ENCODE measurements at places on chromosomes 11 and 22.
A peak's percentile ranks its signal among the peaks of the same experiment; 100 is the strongest.

GRCh38 chr11:36452236-36452940, 57.7 kb downstream of the TRAF6 start:
- H3K4me1 ChIP-seq: peaks cover 18% of the 10 kb centered on the region
- H3K27ac ChIP-seq: no peak overlapping the region
- H3K4me3 ChIP-seq: no peak overlapping the region
- no peak for DNase-seq

- no peaks in the 10 kb centered on the region for H3K27me3 ChIP-seq
- no peak for DNase-seq
- H3K4me1 ChIP-seq: no peaks in the 10 kb centered on the region
- peaks cover 36% of the 10 kb centered on the region for H3K36me3 ChIP-seq
- no peak overlapping the region for H3K27ac ChIP-seq
Observed at GRCh38 chr11:65651339-65651588, 11.5 kb downstream of the RELA start.

GRCh38 chr22:36196254-36197064, 5.2 kb downstream of the APOL4 start:
- H3K4me1 ChIP-seq: peaks cover 6% of the 10 kb centered on the region
- DNase-seq: peak; percentile 12
- no peak overlapping the region for H3K4me3 ChIP-seq
- no peaks in the 10 kb centered on the region for H3K36me3 ChIP-seq
- H3K27me3 ChIP-seq: no peaks in the 10 kb centered on the region

GRCh38 chr11:127340438-127340837, 339.9 kb upstream of the KIRREL3 start:
- no peak overlapping the region for H3K27ac ChIP-seq
- H3K4me3 ChIP-seq: no peak overlapping the region
- DNase-seq: no peak
- no peaks in the 10 kb centered on the region for H3K4me1 ChIP-seq

- DNase-seq: no peak
- H3K27me3 ChIP-seq: no peaks in the 10 kb centered on the region
- no peaks in the 10 kb centered on the region for H3K36me3 ChIP-seq
- no peaks in the 10 kb centered on the region for H3K4me1 ChIP-seq
- H3K27ac ChIP-seq: no peak overlapping the region
Observed at GRCh38 chr11:121741761-121742361, 289.1 kb upstream of the SORL1-AS1 start.

GRCh38 chr11:5258543-5259262, 4.1 kb upstream of the HBG2 start:
- H3K36me3 ChIP-seq: no peaks in the 10 kb centered on the region
- no peaks in the 10 kb centered on the region for H3K27me3 ChIP-seq
- peaks cover 3% of the 10 kb centered on the region for H3K4me1 ChIP-seq
- peak; percentile 65 for DNase-seq
- H3K27ac ChIP-seq: no peak overlapping the region

DNA sequence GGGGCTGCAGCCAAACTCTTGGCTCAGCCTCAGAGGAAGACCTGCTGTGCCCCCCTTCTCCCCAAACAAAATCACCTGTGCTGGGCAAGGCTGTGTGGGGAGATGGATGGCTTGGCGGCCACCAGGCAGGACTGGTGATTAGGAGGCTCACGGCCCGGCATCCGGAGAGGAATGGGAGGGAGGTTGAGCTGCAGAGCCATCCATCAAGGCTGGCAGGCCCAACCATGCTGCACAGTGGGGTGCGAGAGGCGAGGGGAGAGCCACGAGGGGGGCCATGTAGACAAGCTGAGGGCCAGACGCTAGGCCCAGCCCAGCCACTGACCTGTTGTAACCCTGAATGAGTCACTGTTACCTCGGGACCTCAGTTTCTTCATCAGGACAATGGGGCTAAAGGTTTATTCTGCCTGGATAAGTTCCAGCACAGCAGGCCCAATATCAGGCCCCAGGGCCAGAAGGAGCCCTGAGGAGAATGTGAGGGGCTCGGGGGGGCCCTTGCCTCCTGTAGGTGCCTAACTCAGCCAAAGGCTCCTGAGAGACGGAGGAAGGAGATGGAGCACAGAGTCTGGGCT, 18.2 kb downstream of the PDE2A start:
- H3K36me3 ChIP-seq: no peaks in the 10 kb centered on the region
- H3K27ac ChIP-seq: peak overlapping the region; percentile 86
- no peaks in the 10 kb centered on the region for H3K27me3 ChIP-seq
- H3K4me3 ChIP-seq: no peak overlapping the region
- peaks cover 3% of the 10 kb centered on the region for H3K4me1 ChIP-seq

GRCh38 chr11:83611600-83611999, 325.4 kb upstream of the CCDC90B start:
- peaks cover 14% of the 10 kb centered on the region for H3K27me3 ChIP-seq
- DNase-seq: no peak
- H3K4me3 ChIP-seq: no peak overlapping the region
- no peaks in the 10 kb centered on the region for H3K36me3 ChIP-seq

DNA sequence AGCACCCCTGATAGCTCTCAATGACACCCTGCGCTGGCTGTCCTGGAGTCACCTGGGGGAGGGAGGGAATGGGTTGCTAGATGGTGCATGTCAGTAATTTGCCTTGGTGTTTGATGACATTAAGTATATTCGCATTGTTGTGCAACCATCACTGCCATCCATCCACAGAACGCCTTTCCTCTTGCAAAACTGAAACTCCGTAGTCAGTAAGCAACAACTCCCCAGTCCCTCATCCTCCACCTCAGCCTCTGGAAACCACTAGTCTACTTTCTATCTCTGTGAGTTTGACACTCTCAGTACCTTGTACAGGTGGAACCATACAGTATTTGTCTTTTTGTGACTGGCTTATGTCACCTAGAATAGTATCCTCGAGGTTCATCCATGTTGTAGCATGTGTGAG, 62.6 kb downstream of the PKNOX2 start:
- no peak overlapping the region for H3K4me3 ChIP-seq
- no peak overlapping the region for H3K27ac ChIP-seq
- no peak for DNase-seq
- peaks cover 15% of the 10 kb centered on the region for H3K4me1 ChIP-seq
- H3K36me3 ChIP-seq: no peaks in the 10 kb centered on the region

GRCh38 chr11:37391615-37392014, 793.6 kb upstream of the RAG2 start:
- H3K27ac ChIP-seq: no peak overlapping the region
- no peak overlapping the region for H3K4me3 ChIP-seq
- no peaks in the 10 kb centered on the region for H3K27me3 ChIP-seq
- no peaks in the 10 kb centered on the region for H3K36me3 ChIP-seq

DNA sequence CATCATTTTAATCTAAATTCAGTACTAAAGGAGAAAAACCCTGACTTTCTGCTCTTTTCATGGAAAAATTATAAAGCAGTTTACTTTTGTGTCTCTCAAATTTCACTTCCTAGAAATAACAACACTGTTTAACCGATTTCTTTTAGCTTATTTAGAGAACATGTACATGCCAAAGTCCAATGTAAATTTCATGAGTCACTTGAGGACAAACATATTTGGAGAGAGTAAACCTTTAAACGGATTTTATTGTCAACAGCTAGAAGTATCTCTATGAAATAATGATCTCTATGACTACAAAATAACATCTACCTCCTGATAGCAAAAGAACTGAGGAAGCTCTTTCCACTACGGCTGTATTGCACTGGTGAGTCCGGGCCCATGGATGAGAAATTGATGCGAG, 46.3 kb upstream of the SLC22A25 start:
- H3K4me3 ChIP-seq: no peak overlapping the region
- H3K36me3 ChIP-seq: no peaks in the 10 kb centered on the region
- no peak overlapping the region for H3K27ac ChIP-seq
- H3K27me3 ChIP-seq: no peaks in the 10 kb centered on the region
- H3K4me1 ChIP-seq: no peaks in the 10 kb centered on the region

GRCh38 chr11:35235936-35236666, 97.1 kb downstream of the CD44 start:
- no peak overlapping the region for H3K27ac ChIP-seq
- H3K27me3 ChIP-seq: no peaks in the 10 kb centered on the region
- no peak for DNase-seq
- H3K4me1 ChIP-seq: no peaks in the 10 kb centered on the region
- H3K4me3 ChIP-seq: no peak overlapping the region

GRCh38 chr11:62603776-62604299, 2.2 kb upstream of the MTA2 start:
- no peak overlapping the region for H3K27ac ChIP-seq
- DNase-seq: no peak
- H3K36me3 ChIP-seq: peaks cover 10% of the 10 kb centered on the region
- H3K4me1 ChIP-seq: peaks cover 4% of the 10 kb centered on the region
- H3K27me3 ChIP-seq: peaks cover 11% of the 10 kb centered on the region

GRCh38 chr11:80010536-80010935, 569.7 kb upstream of the TENM4 start:
- no peak overlapping the region for H3K27ac ChIP-seq
- H3K27me3 ChIP-seq: no peaks in the 10 kb centered on the region
- no peak overlapping the region for H3K4me3 ChIP-seq
- H3K4me1 ChIP-seq: no peaks in the 10 kb centered on the region

Data from endodermal cell (in vitro differentiated cells).